ENCODE measurements at places on chromosomes 7 and 10. TPM values are rescaled to one million over a fixed set of nuclear protein-coding genes. Genes with fewer than 3 reads are reported as not detected.
A peak's percentile ranks its signal among the peaks of the same experiment; 100 is the strongest.

DNA sequence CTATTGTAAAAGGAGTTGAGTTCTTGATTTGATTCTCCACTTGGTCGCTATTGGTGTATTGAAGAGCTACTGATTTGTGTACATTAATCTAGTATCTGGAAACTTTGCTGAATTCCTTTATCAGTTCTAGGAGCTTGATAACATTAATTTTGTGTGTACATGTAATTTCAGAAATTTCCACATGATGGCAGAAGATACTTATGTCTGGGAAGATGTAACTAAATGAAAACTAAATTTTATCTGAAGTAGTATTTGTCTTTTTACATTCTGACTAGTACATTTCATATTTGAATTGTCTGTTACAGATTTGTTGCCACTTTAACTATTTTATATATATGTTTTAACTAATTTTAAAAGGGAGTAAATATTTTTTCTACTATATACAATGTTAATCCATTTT is 27.6 kb downstream of the SDHAF3 start:
- peak; percentile 47 for DNase-seq

The GRM3 gene
- not detected for total RNA-seq

DNA sequence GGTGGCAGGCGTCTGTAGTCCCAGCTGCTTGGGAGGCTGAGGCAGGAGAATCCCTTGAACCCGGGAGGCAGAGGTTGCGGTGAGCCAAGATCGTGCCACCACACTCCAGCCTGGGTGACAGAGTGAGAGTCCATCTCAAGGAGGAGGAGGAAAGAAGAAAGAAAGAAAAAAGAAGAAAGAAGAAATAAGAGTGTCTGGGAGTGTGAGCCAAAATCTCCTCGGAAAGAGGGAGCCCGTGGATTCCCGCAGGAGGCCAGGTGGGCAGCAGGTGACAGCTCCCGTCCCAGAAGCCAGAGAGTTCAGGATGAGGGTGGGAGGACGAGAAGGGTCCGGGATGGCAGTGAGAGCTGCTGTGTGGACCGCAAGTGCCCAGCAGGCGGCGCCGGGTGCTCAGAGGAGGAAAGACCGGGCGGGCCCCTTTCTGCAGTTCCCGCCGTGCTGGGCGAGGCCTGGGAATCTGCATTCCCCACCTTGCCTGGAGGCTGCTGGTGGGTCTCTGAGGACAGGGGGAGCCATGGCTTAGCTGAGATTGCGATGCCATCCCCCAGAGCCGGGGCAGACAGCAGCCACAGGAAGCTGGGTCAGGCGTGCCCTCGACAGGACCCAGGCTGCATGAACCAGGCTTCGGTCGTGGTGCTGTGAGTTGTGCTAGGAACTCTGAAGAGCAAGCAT is 17.1 kb upstream of the AMZ1 start:
- peak; percentile 63 for DNase-seq

The H2BK1 gene
- total RNA-seq, result not detected

Measured in kidney (tissue), 22 donors.